ENCODE measurements at places on chromosomes 16 and 17.
A peak's percentile ranks its signal among the peaks of the same experiment; 100 is the strongest.

- no peak for DNase-seq
These were observed 45.9 kb downstream of the ABAT start for GRCh38 chr16:8720080-8720966.

DNA sequence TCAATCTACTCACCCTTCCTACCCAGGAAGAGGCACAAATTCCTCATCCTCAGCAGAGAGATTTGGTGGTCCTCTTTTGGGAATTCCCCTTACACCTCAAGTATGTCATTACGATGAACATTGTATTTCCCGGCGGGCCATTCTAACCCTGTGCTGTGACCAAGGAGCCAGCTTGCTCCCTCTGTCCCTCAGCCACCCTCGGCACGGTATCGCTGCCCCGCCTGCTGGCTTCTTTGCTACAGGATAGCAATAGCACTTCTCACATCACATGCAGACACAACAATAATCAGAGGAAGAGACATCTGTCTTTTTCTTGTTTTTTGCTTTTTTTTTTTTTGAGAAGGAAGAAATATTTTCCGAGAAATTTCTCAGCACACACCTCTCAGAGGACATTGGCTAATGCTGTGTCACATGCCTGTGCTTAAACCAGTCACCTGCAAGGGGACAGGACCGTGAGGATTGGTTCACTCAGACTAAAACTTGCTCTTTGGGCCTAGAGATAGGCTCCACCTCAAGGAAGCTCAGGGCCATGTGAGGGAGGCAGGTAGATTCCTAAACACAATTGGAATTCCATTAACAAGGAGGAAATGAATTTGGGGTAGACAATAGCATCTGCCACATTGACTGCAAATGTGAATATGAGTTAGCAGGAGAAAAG, 41.2 kb downstream of the TMC5 start:
- DNase-seq = no peak

- no peak for DNase-seq
These were observed 28.8 kb downstream of the TBC1D3B start for GRCh38 chr17:36147601-36148000.

GRCh38 chr16:24297375-24297774, 41.2 kb downstream of the CACNG3 start:
- no peak for DNase-seq

GRCh38 chr17:81324851-81325713, 30.0 kb upstream of the SLC38A10 start:
- DNase-seq = peak; percentile 31

- no peak for DNase-seq
These were observed 2.4 kb upstream of the CISD3 start for GRCh38 chr17:38727736-38728135.

- peak; percentile 77 for DNase-seq
These were observed 6.3 kb downstream of the IGSF6 start for GRCh38 chr16:21646091-21646490.

DNA sequence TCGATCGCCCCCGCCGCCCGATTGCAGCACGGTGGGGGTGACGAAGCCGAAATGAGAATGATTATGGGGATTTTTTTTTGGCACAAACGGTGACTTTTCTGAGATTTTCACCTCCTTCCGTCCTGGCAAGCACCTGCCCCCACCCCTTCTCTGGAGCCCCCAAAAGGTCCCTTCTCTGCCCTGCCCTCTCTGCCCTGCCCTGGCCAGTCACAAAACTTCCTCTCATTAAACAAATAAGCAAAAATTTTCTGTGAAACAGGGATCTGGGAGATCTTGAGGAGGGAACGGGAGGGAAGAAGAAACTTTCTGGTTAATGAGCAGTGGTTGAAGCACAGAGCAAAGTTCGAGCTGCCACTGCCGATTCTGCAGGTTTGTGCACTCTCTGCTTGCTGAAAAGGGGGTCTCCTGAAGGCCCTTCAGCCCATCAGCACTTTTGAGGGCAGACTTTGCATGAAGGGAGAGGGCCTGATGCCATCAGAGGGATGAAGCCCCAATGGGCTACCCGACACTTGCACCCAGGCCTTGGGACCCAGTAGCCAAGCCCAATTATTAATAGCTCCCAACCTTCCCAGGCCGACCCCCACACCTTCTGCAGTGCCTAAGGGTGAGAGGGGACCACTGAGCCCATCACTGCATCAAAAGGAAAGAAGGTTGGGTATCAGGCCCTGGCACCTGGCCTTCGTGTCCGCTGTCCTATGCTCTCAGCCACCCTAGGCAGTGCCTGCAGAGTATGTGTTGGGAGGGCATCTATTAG, 1.0 kb upstream of the HOXB8 start:
- no peak for DNase-seq

GRCh38 chr17:79203016-79203415, 128.4 kb downstream of the ENGASE start:
- no peak for DNase-seq
